ENCODE measurements at places on chromosomes 16 and 17. TPM values are rescaled to one million over a fixed set of nuclear protein-coding genes. Genes with fewer than 3 reads are reported as not detected.

DNA sequence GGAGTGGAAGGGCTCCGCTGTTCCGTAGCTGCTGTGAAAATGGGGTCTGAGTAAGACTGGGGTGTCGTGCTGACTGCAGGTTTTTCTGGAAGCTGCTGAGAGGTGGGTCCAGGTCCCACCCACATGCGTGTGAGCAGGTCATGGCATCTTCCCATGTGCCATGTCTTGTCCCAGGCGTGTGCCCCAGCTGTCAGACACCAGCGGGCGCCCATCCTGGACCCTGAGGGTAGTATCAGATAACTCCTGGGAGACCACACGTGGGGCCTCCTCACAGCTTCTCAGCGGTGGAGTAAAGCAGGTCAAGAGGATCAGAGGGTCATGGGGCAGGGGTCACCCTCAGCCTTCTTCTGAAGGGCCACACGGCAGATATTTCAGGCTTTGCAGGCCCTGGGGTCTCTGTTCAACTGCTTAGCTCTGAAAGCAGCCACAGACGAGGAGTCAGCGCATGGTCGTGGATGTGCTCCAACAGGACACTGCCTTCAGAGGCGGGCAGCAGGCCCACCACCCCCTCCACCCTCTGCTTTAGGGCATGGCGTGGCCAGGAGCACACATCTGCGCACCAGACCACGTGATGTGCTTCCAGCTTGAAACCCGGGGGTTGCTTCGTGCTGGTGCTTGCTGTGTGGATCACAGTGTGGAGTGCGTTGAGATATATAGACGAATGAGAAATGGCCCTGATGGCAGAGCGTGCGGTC, 68.7 kb downstream of the BANP start:
- DNase-seq, result no peak

- no peak for DNase-seq
Measured at GRCh38 chr16:78220571-78220970, 121.1 kb downstream of the WWOX start.

GRCh38 chr16:79213214-79213613, 387.3 kb downstream of the MAF start:
- no peak for DNase-seq

GRCh38 chr16:24117680-24118079, 138.5 kb upstream of the CACNG3 start:
- no peak for DNase-seq

GRCh38 chr17:30239089-30239462, 3.6 kb upstream of the SLC6A4 start:
- DNase-seq, result no peak

- no peak for DNase-seq
Measured at GRCh38 chr17:27778183-27778582, 22.1 kb downstream of the NOS2 start.

DNA sequence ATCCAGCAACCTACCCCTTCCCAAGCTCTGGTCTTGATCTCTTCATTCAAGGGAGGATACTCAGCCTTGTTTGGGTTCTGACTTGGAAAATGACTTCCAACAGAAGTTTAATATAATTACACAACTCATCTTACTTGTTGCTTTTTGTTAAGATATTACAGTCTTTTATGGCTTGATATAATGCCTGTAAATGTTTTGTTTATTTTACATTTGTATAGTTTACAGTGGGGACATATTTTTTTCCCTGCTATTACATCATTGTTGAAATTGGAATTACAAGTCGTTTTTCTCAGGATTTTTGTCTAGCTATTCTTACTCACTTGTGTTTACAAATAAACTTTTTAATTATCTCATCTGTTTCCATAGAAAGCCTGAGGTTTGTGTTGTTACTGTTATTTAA, 436.0 kb downstream of the CNTNAP4 start:
- DNase-seq, result no peak

DNA sequence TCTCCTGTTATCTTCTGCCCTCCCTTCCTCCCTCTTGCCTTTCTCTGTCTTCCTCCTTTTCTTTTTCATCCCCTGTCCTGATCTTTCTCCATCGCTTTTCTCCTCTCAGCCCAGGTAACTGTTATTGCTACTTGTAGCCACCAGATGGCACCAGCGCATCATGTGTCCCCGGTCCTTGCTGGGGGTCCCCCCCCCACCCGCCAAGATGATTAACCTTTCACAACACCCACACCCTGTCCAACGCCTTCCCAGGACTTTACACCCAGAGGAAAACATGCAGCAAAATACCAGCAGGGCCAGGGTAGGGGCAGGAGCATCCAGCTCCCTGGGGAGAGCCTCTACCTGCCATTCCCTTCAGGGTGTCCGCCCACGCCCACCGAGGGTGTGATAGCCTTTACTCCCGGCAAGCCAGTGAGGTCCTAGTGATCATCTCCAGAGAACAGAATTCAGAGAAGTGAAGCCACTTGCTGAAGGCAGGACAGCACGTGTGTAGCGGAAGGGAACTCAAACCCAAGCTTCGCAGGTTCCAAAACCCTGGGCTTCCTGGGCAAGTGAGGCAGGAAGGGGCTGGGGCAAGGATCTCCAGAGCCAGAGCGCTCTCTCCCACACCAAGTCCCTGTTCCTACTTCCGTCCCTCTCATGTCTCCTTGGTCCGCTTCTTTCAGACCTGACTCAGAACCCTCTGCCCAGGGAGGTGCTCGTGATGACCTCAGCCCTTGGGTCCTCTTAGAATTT, 13.4 kb upstream of the TAC4 start:
- DNase-seq, result peak; percentile 37

Gene SLC16A5
- 6.3 TPM for total RNA-seq

DNA sequence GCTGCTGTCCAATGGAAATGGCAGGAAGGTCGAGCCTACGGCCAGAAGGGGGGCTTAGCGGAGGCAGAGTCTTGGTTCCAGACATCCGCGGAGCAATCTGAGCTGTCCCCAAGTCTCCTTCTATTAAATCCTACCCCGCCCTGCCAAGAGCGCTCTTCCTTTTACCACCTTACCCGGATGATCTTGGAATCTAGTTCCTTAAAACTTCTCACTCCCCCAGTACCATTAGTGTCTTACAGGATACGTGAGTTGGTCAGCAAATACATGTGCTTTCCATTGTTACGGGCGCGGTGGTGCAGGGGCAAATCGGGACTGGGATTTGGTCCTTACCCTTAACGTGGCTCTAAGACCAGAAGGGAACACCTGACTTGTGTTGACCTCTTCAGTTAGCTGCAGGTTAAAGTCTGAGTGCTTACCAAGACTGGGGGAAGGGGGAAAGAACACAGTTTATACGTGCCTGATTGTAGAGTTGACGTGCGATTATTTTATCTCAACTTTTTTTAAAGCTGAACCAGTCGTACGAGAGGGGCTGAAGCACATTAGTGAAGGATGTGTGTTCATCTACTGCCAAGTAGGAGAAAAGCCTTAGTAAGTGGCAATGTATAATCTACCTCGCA, 495 bp downstream of the TXNDC17 start:
- peak; percentile 42 for DNase-seq

DNA sequence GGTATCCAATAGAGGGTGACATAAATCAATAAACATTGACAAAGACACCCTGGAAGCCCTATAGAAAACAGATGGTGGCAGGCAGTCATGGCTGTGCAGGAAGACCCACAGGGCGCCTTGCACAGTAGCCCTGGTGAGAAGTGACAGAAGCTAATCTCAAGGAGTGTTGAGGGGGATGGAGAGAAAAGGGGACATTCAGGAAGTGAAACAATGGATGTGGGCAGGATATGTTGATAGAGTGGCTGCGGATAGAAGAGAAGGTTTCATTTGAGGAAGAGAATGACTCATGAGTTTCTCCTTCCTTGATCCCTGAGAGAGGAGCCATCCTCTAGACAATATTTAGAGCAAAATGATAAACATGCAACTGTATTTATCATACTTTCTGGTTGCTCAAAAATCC, 468.8 kb upstream of the HSBP1 start:
- no peak for DNase-seq

Gene TEX14
- 0.29 TPM for total RNA-seq

GRCh38 chr17:39777534-39778365, 40.0 kb downstream of the GRB7 start:
- DNase-seq, result no peak

Gene TBX2
- total RNA-seq, result 0.09 TPM

- DNase-seq, result no peak
Measured at GRCh38 chr17:44338702-44339101, 6.4 kb upstream of the GRN start.

Gene KCNG4
- not detected for total RNA-seq

- DNase-seq, result no peak
Measured at GRCh38 chr17:17708295-17708694, 27.0 kb downstream of the RAI1 start.

- no peak for DNase-seq
Measured at GRCh38 chr17:48237456-48237855, 129.9 kb downstream of the SNX11 start.

Gene ZC3H7A
- total RNA-seq, result 80.6 TPM

- no peak for DNase-seq
Measured at GRCh38 chr16:86573646-86574508, 4.5 kb upstream of the FOXL1 start.

GRCh38 chr17:72853440-72854415, 238.8 kb downstream of the SLC39A11 start:
- no peak for DNase-seq

DNA sequence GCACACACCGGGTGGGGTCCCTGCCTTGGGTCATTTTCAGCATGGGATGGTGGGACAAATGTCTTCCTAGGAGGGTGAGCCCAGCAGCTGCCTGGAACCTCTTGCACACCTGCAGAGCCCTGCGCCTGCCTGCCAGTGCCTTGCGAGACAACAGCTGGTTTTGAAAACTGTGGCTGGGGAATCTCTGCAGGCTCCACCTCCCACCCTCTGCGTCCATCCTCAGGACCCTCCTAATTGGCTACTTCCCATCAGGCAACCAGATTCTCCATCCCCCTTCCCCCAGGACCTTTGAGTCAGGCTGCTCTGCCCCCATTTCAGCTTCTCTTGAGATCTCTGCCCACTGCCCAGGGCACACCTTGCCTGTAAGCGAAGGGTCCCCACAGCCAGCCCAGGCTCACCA, 26.6 kb downstream of the PEMT start:
- no peak for DNase-seq

Gene ZNF287
- total RNA-seq, result 2.4 TPM

GRCh38 chr17:18142417-18142816, 33.9 kb downstream of the MYO15A start:
- DNase-seq, result no peak

DNA sequence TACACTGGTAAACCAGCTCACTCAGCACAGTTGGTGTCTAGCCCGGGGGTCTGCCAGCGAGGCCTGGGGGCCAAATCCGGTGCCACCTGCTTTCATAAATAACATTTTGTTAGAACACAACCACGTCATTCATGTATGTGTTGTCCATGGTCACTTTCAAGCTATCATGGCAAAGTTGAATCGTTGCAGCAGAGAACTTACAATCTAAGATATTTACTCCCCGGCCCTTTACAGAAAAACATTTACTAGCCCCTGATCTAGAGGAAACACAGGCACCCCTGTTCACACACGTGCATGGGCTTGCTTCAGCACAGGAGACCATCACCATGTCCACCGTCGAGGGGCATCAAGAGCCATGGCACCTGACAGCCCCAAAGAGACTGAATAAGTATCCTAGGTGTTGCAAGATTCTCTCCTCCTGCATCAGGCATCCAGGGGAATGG, 111.4 kb upstream of the DNAH9 start:
- no peak for DNase-seq

DNA sequence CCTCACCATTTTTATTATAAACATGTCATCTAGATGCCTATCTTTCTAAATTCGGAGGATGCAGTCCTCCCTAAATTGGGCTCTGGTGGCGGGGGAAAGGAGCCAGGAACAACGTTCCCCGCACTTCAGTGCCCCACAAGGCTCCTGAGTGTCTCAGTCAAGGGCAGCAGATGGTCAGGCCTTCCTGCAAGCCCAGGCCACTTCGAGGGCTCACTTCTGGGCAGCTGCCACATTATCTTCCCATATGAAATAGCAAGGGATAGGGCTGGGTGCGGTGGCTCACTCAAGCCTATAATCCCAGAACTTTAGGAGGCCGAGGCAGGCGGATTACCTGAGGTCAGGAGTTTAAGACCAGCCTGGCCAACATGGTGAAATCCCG, 32.3 kb downstream of the FBXO31 start:
- no peak for DNase-seq

GRCh38 chr17:80486692-80487091, 10.3 kb upstream of the NPTX1 start:
- no peak for DNase-seq

DNA sequence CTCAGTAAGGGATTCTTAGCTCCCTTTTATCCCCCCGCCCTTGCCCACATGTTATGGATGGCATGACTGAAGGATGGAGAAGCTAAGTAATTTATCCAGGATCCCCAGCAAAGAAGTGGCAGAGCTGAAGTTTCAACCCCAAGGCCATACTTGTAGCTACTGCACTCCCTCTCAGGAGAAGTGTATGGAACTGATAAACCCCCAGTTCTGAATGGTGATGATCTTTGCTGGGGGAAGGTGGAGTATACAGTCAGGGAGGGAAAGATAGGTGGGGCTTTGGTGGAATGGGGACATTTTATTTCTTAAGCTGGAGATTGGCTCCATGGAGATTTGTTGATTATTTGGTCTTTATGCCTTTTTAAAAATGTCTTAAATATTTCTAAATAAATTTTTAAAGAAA, 58.3 kb downstream of the TNRC6C start:
- no peak for DNase-seq

DNA sequence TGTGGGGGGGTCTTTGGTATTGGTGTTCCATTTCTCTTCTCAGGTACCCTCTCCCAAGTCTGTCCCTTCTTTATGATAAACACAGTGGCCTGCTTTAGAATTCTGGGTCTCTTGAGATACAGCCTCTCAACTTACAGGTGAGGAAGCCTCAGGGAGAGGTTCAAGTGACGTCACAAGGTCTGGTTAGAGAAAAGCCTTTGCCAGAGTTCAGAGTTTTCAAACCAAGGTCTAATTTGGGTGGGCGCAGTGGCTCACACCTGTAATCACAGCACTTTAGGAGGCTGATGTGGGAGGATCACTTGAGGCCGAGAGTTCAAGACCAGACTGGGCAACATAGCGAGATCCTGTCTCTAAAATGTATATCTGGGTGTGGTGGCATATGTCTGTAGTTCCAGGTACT, 2.1 kb downstream of the IRF8 start:
- DNase-seq, result no peak

DNA sequence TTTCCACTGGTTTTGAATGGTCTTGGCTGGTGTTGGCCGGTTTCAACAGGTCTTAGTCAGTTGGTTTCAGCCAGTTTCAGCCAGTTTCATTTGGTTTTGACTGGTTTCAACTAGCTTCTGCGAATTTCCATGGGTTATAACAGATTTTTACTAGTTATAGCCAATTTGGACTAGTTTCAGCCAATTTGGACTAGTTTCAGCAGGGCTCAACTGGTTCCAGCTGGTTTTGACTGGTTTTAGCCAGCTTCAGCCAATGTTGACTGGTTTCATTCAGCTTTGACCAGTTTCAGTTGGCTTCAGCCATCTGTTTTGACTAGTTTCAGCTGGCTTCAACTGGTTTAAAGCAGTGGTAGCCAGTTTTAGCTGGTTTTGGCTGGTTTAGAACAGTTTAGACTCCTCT, 432.6 kb downstream of the UTP18 start:
- no peak for DNase-seq
